ENCODE measurements at places on chromosomes 16 and 17.

GRCh38 chr17:42387661-42388380 is 421 bp downstream of the STAT3 start:
- peak; percentile 48 for DNase-seq

GRCh38 chr17:1490643-1491442 is 1.6 kb downstream of the MYO1C start:
- DNase-seq = peak; percentile 69

DNA sequence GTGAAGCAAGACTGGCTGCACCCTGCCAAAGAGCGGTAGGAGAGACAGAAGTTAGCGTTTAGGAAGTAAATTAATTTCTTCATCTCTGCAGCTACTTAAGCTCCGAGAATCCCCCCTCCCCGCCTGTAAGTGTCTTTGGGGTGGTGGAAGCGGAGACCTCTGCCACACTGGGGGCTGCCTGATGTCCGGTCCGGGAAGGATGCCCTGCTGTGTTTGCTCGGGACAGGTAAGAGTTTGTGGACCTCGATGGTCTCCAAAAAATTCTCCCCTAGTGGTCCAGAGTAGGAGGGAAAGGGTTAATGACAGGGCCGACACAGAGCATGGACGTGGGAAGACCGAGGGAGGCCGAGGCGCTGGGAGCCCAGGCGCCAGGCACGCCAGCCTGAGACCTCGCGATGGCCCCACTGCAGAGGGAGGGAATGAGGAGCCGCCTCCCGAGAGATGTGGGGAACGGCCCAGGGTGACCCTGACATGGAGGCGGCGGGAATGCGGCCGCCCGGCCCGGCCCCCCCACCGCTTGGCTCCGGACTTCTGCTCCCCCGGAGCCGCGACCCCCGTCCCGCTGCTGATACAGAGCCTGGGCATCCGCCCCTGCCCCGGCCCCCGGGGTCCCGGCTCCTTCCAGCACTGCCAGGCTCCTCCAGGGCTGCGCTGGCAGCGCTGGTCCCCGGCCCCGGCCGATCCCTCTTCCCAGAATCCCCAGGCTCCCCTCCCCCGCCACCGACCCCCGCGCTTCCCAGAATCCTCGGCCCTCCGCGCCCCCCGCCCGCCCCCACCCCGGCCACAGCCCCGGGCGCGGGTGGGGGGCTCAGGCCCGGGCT is 680 bp downstream of the ZNF629 start:
- peak; percentile 85 for DNase-seq

DNA sequence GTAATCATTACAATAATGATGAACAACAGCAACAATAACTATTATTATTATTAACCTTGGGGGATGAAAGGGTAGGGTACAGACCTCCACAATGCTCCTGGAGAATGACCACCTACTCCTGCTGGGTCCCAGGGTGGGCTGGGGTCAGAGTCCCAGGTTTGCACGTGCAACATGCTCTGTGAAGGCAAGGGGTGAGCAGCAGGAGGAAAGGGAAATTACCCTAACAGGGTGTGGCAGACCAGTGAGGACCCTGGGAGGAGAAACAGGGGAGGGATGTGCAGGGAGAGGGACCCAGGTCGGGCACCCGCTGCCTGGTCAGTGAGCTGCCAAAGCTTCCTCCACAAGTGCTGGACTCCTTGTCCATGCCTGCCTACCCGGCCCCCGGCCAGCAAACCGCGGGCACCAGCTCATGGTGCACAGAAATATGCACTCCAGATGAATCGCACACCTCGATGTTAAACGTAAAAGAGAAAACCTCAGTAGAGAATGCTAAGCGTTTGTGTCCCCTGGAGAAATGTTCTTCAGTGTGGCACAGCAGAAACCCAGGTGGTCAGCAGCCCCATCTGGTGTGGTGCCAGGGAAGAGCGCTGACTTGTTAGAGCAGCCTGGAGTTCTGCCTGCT is 767.1 kb downstream of the KCNJ18 start:
- no peak for DNase-seq

GRCh38 chr17:9235346-9235745 is 214.0 kb downstream of the NTN1 start:
- no peak for DNase-seq

- no peak for DNase-seq
Observed at GRCh38 chr16:85213926-85214675, 101.8 kb upstream of the CIBAR2 start.

DNA sequence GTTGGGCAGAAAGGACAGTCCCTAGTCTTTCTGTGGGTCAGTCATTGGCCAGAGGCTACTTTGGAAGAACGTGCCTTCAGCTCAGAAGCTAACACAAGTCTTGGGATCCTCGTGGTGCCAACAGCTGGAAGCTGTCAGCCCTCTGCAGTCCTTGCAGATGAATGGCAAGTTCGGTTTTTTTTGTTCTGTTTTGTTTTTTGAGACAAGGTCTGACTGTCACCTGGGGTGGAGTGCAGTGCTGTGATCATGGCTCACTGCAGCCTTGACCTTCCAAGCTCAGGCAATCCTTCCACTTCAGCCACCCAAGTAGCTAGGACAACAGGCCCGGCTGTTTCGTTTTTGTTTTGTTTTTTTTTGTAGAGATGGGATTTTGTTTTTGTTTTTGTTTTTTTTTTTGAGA is 149.4 kb downstream of the SPECC1 start:
- DNase-seq = no peak

DNA sequence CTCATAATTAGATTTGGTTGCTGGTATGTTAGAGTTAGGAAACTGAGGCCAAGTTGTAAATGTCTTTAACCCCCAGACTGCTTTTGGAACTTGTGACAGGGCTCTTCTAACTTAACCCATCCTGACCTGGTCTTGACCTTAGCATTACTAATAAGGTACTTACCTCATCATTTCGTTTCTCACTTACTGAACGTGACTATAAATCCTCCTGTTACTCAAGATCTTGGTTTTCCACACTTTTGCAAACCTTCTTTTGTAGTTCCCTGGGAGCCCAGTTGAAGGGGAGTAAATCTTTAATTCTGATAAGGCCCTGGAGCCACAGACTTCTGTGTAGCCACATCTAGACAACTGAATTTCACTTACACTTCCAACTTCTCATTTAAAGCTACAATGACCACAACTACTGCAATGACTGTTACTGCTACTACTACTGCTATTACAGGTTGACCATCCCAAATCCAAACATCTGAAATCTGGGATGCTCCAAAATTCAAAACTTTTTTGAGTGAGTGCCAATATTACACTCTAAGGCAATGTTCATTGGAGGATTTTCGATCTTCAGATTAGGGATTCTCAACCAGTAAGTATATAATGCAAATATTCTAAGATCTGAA is 248.8 kb upstream of the TBX2 start:
- no peak for DNase-seq

- no peak for DNase-seq
Observed at GRCh38 chr17:56425483-56425882, 168.0 kb upstream of the NOG start.

GRCh38 chr17:51097708-51098446 is 22.8 kb downstream of the SPAG9 start:
- no peak for DNase-seq

DNA sequence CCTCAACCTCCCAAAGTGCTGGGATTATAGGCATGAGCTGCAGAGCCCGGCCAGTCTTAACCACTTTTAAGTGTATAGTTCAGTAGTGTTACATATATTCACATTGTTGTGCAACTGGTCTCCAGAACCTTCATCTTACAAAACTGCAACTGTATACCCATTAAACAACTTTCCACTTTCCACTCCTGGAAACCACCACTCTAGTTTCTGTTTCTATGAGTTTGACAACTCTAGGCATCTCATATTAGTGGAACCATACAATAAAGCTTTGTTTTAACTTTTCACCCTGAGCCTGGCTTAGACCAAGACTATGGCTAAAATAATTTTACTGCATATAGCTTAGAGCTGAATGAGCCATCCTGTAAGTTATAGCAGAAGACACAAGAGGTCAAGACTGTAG is 108.0 kb upstream of the GOT2 start:
- DNase-seq = no peak

DNA sequence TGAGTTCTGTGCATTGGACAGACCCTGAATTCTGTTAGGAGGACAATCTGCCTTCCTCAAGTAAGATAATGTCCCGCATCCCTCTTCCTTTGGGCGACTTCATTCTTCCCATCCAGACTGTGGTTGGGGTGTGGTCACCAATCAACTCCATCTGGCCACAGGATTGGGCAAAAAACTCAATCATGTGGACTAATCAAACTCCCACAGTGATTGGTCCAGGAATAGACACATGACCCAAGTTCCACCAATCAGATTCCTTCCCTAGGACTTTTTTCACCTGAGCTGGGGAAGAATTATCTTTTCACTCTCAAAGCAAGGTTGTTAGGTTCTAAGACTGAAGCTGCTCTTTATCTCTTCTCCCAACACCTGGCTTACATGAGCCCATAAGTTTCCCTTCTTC is 13.2 kb upstream of the NKD1 start:
- DNase-seq = no peak

GRCh38 chr17:62663304-62663703 is 35.8 kb downstream of the MRC2 start:
- no peak for DNase-seq

GRCh38 chr17:18017958-18018357 is 21.0 kb downstream of the ATPAF2 start:
- DNase-seq = no peak

DNA sequence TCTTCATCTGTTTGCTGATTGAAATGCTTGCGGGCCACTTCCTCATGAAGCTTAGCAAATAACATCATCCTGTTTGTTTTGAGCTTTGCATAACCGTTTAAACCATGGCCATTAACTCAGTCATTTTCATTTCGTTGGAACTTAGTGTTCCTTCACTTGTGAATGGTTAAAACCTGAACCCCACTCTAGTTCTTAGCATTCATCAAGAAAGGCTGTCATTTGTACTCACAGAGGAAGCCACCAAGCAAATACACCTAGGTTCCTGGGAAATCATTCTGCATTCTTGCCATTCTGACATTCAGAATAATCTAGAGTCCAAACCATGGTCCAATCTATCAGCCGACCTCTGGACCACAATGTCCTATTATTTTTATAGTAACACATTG is 8.4 kb upstream of the TAT start:
- no peak for DNase-seq

DNA sequence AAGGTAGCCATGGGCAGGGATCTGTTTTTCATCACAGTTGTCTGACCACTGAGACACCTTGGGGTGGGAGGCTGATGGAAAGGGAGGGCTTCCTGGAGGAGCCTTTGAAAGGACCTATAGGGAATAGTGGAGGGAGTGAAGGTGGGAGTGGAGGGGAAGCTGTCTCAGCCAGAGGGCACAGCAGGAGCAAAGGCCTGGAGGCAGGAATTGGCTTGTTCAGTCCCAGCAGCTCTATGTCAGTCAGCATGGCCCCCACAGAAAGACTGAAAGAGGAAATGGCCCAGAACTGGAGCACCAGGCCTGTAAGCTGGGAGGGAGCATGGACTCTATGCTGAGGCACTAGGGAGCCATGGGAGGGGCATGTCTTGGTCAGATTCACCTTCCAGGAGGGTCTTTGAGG is 12.8 kb upstream of the CBFB start:
- no peak for DNase-seq

- no peak for DNase-seq
Observed at GRCh38 chr16:49698931-49699840, 156.7 kb downstream of the ZNF423 start.

GRCh38 chr17:81976332-81977210 is 858 bp upstream of the ASPSCR1 start:
- peak; percentile 65 for DNase-seq

DNA sequence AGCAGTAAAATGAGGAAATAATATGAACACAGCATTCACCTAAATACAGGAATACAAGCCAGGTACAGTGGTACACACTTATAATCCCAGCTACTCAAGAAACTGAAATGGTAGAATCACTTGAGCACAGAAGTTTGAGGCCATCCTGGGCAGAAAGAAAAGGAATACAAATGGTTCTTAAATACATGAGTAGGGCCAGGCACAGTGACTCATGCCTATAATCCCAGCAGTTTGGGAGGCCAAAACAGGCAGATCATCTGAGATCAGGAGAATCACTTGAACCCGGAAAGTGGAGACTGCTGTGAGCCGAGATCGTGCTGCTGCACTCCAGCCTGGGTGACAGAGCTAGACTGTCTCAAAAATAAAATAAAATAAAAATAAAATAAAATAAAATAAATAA is 23.0 kb upstream of the SMG8 start:
- DNase-seq = no peak

DNA sequence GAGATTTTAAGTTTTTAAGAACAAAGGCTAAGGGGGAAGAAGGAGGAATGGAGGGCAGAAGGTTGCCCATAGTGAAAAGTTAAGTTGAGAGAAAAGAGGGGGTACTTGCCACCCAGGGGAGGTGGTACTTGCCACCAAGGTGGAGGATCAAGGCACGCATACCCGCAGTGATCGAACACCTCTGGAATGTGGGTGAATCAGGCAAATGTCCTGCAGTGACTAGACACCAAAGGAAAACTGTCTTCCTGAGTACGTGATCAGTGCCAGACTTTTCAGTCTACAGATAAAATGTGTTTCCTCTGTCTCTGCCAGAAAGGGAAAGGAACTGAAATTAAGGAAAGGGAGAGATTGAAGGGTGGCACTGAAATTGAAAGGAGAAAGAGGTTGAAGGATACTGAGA is 2285.3 kb downstream of the TP53TG3F start:
- no peak for DNase-seq

DNA sequence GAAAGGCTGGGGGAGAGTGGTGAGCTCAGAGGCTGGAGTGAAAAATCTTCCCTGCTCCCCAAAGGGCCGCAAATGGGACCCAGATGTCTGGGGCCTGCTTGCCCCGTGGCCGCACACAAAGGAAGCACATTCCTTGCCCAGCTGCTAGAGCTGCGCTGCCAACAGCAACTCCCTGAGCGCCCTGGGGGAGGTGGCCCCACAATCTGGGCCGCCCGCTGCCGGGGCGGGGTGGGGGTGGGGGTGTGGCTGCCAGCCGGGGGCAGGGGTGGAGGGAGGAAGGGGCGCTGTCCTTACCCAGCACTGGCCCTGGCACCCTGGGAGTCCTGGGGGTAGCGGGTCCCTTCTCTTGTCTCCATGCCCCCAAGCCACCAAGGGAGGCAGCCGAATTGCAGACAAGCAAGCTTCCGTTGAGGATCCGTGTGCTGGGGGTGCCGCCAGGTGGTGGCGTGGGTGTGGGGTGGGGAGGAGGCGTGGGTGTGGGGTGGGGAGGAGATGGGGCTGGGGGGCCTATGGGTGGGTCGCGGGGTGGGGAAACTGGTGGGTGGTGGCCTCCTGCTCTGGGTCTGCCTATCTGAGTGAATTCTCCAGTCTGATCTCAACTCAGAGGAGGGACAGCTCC is 48.4 kb upstream of the PABPN1L start:
- no peak for DNase-seq

DNA sequence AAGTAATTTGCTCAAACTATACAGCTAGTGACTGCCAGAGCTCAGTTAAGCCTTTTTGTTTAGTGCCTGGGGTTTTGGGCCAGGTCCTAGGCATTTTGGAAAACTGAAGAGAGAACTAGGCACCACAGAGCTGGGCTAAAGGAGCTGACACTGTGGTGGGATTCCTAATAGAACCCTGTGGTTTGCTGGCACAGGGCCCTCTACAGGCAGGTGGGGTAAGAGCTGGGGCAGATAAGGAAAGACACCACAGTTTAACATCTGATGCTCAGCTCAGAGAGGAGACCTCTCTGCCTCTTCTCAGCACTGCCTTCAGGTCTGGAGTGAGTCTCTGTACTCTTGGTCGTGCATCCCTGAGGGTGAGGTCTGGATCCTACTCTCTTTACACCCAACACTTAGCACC is 121.2 kb downstream of the SNX11 start:
- DNase-seq = peak; percentile 57

- peak; percentile 74 for DNase-seq
Observed at GRCh38 chr16:81632392-81633146, 146.5 kb upstream of the PLCG2 start.
